A549 treated with RU486 at 1 μM for 4 hours (cell line): ENCODE measurements at places on chromosomes 12 and 14. TPM values are rescaled to one million over a fixed set of nuclear protein-coding genes. Genes with fewer than 3 reads are reported as not detected.

The PIWIL1 gene
- total RNA-seq: not detected in 5 replicates

The CLEC1A gene
- not detected in 5 replicates for total RNA-seq

The CCDC175 gene
- total RNA-seq: not detected in 5 replicates

The TTC9 gene
- 1.9 to 2.3 TPM (median 2.1 TPM) in 5 replicates for total RNA-seq

The TULP3 gene
- total RNA-seq: 16.0 to 21.3 TPM (median 20.0 TPM) in 5 replicates
